ENCODE measurements at places on chromosomes 11 and 22.
A peak's percentile ranks its signal among the peaks of the same experiment; 100 is the strongest.

- peak; percentile 20 for DNase-seq
Observed at GRCh38 chr11:44726283-44727113, at the start of gene TSPAN18. TSS of gene TSPAN18 (plus strand) at chr11:44726962. CDS start at chr11:44906417, 179,455 bp downstream.

- peak; percentile 48 for DNase-seq
Observed at GRCh38 chr22:50526834-50527801, 1.7 kb upstream of the SCO2 start.

DNA sequence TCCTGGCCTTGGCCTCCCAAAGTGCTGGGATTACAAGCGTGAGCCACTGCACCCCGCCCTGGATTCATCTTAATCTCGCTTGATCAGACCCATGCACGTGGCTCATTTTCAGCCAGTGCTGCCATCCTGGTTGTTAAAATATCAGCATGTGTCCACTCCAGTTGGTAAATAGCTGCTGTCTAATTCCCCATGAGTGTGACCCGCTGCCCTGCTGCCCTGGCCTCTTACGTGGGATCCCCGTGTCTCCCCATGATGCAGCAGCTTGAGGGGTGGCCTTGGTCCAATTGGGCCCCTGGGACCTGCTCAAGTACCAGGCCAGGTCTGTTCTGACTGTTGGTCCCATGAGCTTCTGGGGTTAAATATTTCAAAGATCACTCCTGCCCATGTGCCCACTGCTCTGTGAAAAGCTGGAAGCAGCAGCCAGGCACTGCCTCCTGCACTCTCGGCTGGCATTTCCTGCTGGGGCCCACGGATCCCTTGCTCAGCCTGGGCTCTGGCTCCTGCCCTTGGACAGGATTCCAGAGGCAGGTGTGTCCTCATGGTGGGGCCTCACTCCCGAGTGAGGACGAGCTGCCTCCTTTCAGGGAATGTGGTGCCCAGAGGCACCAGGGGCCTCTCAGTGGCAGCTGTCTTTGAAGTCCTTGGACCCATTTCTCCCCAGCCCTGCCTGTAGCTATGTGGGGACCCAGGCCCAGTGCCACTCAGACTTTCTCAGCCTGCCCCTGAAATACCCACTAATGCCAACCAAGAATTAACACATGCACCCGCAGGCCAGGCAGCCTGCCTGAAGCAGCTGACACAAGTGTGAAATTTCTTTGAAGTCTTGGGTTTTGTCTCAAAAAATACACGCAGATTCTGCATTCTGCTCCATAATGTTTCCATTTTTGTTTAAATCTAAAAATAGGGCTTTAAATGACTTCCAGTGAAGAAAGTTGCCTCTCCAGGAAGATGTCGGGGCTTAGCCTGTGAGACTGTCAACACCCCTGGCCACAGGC is 38.1 kb upstream of the PRDM11 start:
- DNase-seq = no peak

DNA sequence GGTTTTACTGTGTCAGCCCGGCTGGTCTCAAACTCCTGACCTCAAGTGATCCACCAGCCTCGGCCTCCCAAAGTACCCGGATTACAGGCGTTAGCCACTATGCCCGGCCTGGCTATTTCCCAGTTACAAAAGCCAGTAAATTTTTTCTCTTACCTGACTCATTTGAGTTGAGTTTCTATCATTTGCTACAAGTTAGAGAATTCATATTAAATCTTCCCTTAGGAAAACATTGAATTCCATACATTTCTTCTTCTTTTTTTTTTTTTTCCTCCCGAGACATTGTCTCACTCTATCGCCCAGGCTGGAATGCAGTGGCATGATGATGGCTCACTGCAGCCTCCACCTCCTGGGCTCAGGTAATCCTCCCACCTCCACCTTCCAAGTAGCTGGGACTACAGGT is 26.0 kb downstream of the CHEK2 start:
- DNase-seq = no peak

GRCh38 chr11:78164471-78164870 is 24.0 kb downstream of the KCTD21 start:
- no peak for DNase-seq

- no peak for DNase-seq
Observed at GRCh38 chr11:61617515-61617914, 36.6 kb upstream of the SYT7 start.

GRCh38 chr11:26842478-26843282 is 120.8 kb upstream of the SLC5A12 start:
- DNase-seq = no peak

DNA sequence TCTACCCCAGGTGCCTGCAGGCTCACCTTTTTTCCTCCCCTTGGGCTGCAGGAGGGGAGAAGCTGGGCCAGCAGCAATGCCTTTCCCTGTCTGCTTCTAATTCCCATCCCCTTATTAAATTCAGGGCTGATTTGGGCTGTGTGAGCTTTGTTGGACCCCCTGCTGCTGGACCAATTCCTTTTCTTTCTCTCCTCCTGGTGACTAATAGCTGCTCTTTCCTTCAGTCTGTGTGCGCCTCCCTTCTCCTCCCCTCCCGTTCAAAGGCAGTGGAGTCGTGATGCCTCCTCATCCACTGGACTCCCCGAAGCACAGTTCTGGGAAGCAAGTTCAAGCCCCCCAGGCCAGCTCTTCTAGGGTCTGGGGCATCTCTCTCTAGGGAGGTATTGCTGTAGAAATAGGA is 567.9 kb upstream of the CADM1 start:
- DNase-seq = no peak

DNA sequence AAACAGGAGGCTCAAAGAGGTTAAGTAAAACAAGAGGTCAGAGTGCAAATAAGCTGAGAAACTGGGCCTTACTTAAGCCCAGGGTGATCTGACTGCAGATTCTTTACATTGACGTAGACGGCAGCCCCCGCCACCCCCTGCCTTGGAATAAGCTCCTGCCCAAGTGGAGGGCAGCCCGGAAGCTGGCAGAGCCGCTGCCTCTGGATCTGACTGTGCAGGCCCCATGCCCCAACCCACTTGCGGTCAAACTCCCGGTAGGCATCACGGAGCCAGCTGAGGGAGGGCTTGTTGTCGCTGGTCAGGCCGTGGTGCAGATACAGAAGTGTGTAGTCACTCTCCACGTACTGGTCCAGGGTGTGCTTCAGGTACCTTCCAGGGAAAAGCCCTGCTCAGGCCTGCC is 18.6 kb downstream of the ARHGAP1 start:
- no peak for DNase-seq

DNA sequence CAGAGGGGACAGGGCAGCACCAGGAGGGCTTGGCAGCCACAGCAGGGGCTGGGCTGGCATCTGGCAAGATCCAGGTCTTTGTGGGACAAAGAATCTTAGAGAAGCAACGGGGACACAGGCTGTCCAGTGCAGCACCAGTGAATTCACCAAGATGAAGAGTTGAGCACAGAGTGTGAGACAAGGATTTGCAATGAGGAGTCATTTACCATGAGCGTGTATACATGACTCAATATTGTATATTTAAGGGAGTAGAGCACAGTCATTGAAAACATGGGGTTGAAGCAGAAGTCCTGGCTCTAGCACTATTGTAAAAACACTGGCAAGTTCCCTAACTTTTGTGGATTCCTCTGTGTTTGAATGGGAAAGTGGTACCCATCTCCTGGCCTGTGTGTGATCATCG is 3.5 kb downstream of the APOL1 start:
- DNase-seq = no peak

DNA sequence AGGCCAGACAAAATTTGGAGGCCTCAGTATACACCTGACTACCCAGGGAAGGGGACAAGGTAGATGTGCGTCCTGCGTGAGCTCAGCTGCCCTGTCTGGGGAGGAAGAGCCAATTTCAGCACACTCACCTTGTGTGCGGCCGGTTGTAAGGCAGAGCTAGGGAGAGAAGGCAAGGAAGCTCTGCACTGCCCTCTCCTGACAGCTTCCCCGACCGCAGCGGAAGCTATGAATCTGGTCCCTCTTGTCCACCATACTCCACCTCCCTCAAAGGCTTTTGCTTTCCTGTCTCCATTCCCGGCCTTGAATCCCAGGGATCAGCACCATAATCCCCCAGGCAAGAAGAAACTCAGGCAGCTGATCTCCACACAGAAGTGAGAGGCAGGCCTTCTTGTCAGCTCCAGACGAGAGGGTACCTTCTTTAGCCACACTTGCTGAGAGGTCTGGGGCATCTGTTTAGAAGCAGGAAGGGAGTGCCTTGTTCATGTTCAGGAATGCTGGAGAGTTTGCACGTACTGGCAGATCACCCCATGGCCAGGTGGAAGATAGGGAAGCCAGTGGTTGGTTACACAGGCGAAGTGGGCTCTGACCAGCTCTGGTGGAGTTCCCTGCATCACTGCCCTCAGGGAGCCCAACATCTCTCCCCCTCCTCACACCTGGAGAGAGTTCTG is 62.5 kb downstream of the FEZ1 start:
- DNase-seq = no peak

DNA sequence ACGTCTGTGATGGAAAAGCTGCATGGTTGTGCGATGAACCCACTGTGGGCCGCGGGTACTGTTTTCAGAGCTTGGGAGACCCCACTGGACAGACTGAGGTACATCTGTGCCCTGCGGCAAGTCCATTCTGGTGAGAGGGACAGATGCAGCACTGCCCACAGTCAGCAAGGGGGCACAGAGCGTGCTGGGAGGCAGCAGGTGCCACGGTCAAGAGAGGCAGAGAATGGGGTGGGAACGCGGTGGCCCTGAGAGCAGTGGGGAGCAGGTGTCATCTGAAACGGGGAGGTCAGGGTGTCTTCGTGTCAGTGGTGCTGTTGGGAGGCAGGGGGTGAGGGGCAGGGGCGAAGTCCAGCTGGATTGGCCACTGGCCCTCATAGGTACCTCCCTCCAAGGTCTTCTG is 32.0 kb downstream of the TBC1D22A start:
- no peak for DNase-seq

DNA sequence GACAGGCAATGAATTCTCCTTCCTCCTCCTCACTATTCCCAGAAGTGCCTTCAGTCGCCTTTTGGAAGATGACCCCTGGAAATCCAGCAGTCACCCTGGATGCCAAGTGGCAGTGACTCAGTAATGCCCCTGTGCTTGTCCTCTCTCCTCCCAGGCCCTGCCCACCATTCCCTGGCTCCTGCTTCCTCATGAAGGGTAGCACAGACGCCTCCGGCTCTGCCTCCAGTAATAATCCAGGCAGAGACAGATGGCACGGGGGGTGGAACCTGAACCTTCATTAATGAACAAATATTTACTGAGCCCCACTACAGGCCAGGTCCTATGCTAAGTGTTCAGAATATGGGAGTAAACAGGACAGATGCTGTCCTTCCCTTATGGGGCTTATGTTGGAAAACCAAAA is 23.2 kb downstream of the SYT13 start:
- no peak for DNase-seq

- no peak for DNase-seq
Observed at GRCh38 chr22:44380756-44381486, 68.2 kb upstream of the SHISAL1 start.

DNA sequence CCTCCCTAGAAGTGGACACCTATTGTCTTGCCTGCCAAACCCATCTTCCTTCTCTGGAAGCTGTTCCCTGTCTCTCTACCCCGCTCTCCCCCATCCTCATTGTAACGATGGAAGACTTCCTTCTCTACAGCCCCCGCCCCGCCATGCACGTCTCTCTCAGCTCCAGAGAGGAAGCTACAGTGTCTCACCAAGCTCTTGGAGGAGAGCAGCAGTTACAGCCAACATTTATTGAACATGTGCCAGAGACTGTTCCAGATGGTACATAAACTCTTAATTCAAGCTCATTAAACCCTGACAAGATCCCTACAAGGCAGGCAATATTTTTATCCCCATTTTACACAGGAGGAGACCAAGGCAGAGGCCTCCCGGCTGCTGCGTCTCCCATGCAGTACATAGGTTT is 15.1 kb downstream of the MCHR1 start:
- no peak for DNase-seq

GRCh38 chr11:2480874-2481220 is 36.0 kb downstream of the KCNQ1 start:
- no peak for DNase-seq

DNA sequence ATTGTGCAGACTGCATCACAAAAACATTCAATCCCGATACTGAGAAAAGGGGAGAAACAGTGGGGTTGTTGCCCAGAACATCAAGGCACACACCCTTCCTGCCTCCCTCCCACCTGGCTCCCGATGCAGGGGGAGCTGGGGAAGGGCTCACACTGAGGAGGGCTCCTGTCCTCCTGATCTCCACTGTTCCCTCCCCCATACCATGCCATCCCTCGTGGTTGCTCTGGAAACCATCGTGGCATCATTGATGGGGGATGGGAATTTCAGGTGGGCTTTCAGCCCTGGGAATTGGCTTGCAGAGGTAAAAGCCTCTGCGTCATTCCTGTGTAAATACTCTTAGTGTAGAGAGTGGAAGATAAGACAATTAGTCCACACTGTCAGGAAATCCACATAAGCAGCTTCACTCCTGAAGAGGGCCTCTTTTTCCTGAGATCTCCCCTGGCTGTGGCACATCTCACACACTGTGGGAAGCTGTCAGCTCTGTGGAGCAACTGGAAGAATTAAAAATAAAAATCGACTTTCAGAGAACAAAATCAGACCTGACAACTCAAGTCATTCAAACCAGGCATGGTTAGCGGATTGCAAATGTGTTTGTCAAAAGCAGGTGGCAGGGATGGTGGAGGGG is 176.0 kb downstream of the CHST1 start:
- DNase-seq = no peak

- DNase-seq = no peak
Observed at GRCh38 chr11:46362156-46363030, 15.1 kb downstream of the DGKZ start.

DNA sequence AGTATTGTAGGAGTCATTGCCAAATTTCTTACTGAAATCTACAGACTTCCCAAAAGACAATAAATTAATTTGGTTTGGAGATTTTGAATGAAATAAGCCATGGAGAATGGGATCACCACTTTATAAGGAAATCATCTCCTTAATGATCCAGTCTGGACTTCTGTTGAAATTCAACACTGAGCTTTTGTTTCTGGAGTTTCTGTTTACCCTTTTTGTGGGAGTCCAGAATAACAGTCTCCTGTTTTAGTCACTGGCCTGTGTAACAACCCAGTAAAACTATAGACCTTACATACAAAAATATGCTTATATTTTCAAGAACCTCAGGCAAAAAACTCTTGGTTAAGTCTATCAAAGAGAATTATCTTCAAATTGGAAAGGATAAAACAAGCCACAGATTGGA is 321.7 kb upstream of the PLET1 start:
- DNase-seq = no peak

DNA sequence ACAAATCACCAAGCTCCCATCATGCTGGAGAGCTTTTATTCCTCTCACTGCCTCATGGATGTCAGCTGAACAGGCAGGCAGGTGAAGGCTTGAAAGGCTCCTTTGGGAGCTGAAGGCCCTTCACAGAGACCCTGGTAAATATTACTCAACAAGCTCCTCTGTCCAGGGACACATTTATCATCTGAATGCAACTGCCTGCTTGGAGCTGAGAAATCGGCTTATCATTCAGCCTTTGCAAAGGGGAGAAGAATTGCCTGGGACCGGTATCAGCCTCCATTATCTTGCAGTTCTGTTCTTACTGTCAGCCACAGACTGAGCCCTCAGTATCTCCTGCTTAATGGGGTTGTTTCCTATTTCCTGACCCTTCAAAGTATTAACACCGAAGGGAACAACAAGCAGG is 113.8 kb upstream of the PITPNB start:
- DNase-seq = no peak

DNA sequence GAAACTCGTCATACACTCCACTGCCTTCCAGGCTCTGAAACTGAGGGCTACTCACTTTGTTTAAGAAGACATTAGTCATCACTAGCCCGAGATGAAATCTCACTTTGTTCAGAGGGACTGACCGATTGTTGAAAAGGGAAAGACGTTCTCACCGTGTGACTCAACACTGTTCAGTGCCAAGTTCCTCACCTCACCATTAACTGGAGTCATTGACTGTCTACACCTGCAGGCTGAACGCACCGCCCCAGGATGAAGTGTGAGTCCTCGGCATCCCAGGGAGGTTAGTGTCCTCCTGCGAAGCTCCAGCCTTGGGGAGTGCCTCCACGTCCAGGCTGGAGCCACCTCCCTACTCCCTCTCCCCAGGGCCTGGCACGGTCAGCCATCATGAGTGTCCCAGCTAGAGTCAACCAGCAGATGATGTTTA is 30.4 kb downstream of the FADD start:
- no peak for DNase-seq

Data from stimulated activated CD4-positive, alpha-beta T cell treated with anti-CD3 and anti-CD28 coated beads, Interleukin-1b, Interleukin-23, amount 100 ng/mL, for 24 hours (primary cell).